IPS DF 19.7 (cell line): ENCODE measurements at places on chromosomes 7 and 10.

DNA sequence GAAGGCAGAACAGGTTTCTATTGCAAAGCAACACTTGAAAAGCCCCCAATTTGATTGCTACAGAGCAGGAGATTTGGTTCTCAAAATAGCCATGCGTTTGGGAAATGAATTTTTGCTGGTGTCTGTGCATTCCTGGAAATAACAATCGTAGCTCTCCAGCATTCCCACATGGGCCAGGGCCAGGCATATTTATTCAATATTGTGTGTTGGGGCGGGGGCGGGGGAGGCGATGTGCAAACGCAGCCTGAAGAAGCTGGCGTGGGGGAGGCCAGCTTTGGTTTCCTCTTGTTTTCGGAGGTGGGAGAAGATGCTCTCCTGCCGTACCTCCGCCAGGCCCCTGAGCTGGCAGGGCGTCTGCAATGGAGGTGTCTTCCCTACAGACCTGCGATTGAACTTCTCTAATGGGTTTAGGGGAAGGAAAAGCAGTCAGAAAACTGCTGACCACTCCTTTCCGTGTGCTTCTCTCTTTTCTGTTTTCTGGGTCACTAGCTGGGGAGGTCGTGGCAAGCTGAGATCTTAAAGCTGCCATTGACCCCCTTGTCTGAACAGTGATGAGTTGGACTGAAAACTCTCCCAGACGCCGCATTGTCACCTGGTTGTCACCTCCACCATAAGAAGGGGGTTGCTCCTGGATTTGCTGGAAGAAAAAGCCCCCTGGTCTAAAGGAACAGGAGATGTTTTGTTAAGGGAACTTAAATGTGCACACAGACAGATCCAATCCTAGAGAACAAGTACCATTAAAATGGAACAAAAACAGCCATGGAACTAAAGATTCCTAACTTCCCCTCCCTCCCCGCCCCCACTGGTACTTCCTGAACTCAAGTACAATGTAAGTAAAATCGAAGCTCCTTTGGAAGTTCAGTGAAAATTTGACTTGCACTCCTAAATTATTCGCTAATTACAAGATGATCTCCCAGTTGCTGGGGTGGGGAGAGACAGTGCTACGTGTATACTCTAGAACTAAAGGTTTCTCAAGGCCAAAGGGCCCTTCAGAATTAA is 56.4 kb upstream of the HABP2 start:
- DNase-seq = no peak

DNA sequence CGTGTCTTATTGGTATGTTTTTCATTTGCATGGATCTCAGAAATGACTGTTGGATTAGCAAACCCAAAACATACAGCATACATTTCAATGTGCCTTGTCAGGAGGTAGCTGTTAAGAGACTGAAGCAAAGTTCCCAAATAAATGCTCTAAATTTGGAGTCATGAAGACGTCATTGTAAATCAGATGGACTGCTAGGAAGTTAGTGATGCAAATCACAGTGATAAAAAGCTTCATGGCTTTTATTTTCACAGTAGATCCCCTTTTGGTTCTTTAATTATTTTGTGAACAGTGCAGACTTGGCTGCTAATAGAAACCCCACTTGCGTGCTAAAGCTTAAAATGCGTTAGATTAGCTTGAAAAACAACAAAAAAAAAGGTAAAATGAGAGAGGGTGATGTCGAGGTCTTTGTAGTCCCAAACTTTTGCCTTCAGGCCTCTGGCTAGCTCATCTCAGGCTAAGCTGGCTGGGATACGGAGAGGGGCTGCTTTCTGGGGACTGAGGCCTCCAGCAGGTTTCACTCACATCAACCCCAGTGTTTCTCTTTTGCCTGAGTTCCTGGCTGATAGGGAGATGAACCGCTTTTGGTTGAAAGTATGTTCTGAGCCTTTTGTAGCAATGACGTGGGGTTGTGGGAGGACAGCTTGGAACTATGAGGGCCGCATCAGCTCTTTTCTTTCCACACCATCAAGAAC is 107.1 kb upstream of the CDCA7L start:
- no peak for DNase-seq

GRCh38 chr7:78175330-78176100 is 376.9 kb downstream of the PHTF2 start:
- no peak for DNase-seq

DNA sequence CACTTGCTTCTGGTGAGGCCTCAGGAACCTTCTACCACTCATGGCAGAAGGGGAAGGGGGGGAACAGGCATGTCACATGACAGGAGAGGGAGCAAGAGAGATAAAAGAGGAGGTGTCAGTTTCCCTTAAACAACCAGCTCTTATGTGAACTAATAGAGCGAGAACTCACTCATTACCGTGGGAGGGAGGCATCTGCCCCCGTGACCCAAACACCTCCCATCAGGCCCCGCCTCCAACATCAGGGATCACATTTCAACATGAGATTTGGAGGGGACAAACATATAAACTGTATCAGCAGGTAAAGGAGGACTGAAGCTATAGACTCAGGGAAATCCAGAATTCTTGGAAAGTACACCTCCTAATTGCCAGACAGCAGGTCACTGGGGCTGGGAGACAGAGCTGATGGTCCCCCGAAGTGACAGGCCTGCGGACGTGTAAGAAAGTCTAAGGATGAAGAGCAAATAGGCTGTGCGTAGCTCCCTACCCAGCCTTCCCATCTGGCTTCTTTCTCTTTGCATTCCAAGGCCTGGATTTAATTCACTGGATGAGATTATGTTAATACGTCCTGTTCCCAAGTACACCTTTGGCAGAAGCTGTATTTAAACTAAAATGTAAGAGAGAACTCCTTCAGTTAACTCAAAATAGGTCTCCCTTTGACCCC is 186.7 kb upstream of the LYZL2 start:
- no peak for DNase-seq

DNA sequence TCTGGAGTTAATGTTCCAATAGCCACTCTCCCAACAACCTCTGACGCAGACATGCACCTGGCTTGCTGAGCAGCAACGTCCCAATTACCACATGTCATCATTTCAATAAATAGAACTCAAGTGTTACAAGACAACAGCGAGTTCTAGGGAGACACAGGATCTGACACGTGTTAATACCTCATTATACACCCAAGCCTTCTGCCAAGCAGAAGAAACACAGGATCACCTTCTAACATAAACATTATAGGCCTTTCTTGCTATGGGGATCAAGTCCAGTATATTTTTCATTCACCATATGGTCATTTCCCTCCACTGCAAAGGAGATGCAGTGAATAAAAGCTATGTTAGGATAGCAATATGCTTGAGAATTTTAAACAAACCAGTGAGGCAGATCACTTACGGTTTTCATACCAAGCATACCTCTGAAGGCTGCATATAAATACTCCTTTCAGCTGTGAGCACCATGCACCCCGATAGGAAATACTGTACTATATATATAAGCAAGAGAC is 74.2 kb downstream of the JAZF1 start:
- no peak for DNase-seq

GRCh38 chr10:91349381-91349780 is 60.8 kb upstream of the HECTD2 start:
- DNase-seq = no peak

GRCh38 chr7:127844165-127844564 is 187.1 kb downstream of the LRRC4 start:
- DNase-seq = no peak

GRCh38 chr7:25313526-25313925 is 85.2 kb upstream of the NPVF start:
- no peak for DNase-seq

GRCh38 chr10:49115015-49115795 is at the start of gene VSTM4:
TSS of gene VSTM4 (minus strand) at chr10:49115522. CDS start at chr10:49115485, 37 bp downstream.
- no peak for DNase-seq

DNA sequence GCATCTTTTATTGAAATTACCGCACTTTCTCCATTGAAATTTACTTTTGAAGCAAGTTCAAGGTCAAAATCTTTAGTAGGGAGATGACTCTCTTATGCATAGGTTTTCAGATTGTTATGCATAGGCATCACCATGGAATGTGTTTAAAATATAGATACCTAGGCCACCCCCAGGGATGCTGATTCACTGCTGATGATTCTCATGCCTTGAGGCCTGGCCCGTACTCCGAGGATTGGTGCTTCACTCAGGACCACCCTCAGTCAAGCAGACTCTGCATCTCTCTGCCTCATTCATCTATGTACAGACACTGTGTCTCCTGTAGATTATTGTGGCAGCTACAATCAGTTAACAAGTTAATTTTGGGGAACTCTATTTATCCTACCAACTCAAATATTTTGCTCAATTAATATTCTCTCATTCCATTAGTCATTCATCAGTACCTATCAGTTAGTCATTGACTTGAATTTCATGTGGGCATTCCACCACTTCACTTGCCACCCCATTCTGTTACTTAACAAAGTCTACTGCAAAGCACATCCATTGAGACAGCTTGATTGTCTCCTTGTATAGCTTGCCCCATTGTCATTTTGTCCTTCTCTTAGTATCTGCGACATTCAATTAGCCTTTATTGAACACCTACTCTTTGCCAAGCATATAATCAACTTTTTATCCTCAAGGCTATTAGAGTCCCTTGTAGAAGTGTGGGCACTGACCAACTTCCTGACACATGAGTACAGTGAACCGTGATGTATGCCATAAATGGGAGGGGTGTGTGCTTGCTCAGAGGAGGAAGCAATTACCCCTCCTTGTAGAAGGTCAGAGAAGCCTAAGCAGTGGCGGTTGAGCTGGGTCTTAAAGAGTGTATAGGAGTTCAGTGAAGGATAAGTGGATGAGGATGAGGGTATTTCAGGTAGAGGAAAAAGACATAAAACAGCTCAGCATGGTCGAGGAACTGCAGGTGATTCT is 255.6 kb upstream of the BMPER start:
- no peak for DNase-seq

DNA sequence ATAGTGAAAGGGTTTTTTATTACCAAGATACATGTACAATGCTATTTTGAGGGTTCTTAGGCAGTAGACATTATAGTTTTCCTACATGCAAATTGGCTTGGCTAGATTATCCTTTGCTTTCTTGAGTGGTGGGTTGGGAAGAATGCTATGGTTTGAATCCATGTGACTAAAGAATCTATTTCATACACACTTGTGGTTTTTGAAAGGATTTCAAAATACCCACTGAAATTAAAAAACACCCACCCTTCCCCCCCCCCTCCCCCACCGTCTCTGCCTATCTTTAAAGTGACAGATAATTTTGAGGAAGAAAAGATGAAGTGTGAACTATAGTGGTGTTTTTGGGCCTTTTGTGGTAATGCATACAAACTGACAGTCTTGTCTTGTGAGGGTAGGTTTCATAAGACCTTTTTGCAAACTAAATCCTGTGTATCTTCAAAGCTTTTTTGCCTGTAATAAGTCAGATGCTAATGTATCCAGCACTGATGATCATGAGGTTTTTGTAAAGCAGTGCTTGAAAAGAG is 90.9 kb downstream of the TPST1 start:
- DNase-seq = no peak

GRCh38 chr7:28649189-28649588 is 236.9 kb downstream of the CREB5 start:
- no peak for DNase-seq

GRCh38 chr10:18104223-18104872 is 35.9 kb upstream of the CACNB2 start:
- DNase-seq = no peak

DNA sequence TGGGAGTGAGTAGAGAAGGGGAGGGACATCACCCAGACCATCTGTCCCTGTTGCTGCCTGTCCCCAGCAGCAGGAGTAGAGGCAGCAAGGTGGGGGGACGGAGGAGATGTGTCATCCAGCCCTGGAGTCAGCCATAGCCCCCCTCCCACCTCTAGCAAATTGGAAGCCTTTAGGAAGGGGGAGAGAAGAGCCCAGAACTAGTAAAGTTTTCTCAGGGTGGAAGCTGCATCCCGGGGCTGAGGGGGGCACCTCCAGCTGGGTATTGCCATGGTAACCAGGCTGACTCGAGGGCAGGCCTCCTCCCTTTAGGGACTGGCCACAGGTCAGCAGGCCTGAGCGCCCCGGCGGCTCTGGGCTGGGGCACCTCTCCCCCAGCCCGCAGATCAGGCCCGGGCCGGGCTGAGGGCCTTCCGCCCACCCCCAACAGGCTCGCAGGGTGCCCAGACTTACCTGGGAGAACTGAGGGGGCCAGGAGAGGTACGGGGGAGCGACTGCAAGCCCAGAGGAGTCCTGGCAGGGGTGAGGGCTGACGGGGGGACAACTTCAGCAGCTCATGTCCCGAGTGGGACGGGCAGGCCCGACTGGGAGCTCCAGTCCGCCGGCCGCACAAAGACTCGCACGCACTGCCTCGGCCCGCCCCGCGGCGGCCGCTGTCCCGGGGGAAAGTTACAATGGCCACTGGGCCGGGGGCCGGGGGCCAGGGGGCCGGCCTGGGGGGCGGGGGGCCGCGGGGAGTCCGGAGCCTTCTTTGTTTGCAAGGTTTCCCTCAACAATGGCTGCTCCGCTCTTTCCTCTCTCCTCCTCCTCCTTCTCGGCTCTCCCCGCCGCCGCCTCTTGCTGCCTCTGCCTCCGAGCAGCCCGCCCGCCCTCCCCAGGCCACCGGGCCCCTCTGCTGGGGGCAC is 6.0 kb downstream of the LDB1 start:
- no peak for DNase-seq

DNA sequence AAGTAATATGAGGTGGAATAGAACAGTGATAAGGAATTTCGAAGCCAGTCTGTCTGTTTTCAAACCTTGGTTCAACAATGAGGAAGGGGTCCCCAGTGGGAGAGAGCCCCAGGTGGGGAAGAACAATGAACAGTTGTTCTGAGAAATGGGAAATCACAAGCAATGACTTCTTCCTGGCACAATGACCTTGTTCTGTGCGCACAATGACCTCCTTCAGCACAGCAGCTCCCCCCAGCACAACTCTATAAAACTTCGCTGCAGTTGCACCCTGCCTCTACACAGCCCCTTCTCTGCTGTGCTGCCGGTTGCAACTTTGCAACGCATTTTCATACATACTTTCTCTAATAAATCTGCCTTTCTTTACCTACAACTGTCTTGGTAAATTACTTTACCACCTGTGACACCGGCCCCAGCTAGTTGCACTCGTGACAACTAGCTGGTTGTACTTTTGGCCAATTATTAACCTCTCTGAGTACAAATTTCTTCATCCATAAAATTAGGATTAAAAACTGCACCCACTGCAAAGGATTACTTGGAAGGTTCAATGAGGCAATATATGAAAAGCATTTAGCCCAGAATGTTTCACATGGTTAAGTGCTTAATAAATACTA is 40.5 kb downstream of the ASB4 start:
- no peak for DNase-seq

- no peak for DNase-seq
Observed at GRCh38 chr10:13815756-13816155, 229.0 kb downstream of the PRPF18 start.

- DNase-seq = no peak
Observed at GRCh38 chr7:149414171-149414570, 46.7 kb downstream of the ZNF777 start.

- no peak for DNase-seq
Observed at GRCh38 chr10:77103213-77103612, 534.4 kb downstream of the KCNMA1 start.
